HFF-Myc (cell line): ENCODE measurements at places on chromosomes 1 and 21.

GRCh38 chr1:212968368-212968863 lies 18.1 kb downstream of the VASH2 start:
- no peak for DNase-seq

GRCh38 chr1:230167419-230167852 lies 100.4 kb downstream of the GALNT2 start:
- DNase-seq = peak; percentile 27

- no peak for DNase-seq
Measured at GRCh38 chr1:169196161-169196560, 89.7 kb downstream of the ATP1B1 start.

DNA sequence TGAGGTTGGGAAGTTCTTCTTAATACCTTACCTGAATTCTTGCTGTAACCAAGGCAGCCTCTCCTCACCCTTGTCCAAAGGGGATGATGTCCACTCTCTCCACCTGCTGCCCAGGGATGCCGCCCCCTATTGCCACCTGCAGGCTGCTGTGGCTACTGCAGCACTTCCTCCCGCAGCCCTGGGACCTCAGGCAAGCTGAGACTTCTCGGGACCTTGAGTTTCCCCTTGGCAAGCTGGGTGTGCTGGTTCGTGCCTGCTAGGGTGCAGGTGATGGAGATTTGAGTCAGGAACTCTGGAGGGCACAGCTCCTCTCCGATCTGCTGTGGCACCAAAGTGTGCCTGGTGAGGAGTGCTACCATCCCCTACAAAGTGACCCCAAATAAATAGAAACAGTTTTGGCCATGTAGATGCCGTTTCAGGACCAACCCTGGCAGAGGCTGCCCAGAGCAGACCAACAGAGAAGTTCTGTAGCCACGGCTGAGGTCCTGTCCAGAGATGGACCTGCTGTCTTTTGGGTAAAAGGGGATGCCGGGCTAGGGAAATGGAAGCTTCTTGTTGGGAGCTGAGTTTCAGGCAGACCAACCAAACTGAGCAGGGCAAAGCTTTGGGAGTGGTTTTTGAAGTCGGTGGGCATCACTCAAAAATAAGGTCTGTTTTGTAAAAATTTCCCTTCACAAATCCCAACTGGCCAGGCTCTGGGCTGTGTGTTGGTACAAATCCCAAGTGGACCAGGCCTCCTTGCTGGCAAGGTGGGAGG lies 31.7 kb downstream of the RUNX3 start:
- no peak for DNase-seq

- no peak for DNase-seq
Measured at GRCh38 chr1:78009836-78010235, 5.1 kb downstream of the DNAJB4 start.

- DNase-seq = no peak
Measured at GRCh38 chr1:47409311-47410067, 6.6 kb upstream of the FOXE3 start.

GRCh38 chr1:175294179-175294756 lies 101.7 kb upstream of the KIAA0040 start:
- DNase-seq = no peak

- no peak for DNase-seq
Measured at GRCh38 chr1:95309031-95309471, 75.0 kb downstream of the RWDD3 start.

DNA sequence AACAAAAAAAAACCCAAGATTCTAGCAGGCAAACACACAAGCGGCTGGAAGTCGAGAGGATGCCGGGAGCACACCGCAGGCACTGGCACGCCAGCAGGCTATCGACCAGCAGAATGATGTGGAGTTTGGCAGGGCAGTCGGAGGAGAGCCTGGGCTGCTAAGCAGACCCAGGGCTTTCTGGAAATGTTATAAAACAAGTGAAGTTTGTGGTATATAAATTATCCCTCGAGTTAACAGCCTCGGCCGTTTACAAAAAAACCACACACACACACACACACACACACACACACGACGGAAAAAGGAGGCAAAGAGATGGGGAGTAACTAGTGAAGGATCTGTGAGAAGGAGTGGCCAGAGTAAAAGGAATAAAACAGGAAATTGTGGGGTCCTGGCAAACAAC lies 87.2 kb upstream of the IVNS1ABP start:
- no peak for DNase-seq

DNA sequence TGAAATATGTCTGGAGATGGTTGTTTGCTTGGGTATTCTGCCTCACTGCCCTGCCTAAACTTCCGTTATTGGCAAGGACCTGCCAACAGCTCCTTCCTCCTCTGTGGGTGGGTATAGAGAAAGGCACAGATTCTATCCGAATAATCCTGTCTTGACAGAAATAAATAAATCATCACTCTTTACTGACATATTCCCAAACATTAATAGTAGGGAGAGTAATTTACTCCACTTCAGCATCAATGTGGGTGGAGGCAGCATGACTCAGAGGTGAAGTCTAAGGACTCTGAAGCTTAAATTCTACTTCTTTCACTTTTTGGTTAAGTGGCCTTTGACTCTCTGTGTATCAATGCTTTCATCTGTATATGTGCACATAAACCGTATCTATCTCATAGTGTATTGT lies 2.9 kb downstream of the CD84 start:
- no peak for DNase-seq

GRCh38 chr1:200896531-200897196 lies 2.0 kb downstream of the INAVA start:
- DNase-seq = no peak

DNA sequence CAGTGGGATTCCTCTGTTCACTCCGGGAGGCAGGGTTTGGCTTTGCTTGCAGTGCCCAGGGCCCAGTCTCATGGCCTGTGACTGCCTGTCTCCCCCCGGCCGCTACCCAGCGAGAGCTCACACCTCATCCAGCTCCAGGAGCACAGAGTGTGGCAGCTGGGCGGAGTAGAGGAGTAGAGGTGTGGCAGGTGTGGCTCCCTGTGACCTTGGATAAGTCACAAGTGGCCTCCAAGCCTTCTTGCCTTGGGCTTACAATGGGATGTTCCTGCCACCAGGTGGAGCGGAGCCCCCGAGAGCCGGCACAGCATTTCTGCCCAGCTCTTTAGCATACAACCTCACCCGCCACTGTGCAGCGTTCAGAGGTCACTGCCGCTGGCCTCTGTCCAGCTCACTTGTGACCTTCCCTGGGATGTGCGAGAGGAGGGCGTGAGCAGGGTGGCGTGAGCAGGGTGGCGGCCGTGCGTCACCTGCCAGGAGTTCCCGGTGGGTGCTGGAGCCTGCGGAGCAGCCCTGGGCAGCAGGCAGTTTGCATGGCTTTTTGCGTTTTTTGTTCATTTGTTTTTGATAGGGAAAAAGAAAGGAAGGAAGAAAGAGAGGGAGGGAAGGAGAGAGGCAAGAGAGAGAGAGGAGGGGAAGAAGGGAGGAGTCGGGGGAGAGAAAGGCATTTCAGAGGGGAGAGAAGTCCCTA lies 42.4 kb downstream of the CRYAA start:
- DNase-seq = no peak

GRCh38 chr1:15937706-15938168 lies 38.2 kb downstream of the ZBTB17 start:
- DNase-seq = no peak
